ENCODE measurements at places on chromosomes 13 and 19.

GRCh38 chr13:53562419-53562818 is 533.8 kb downstream of the OLFM4 start:
- no peak for DNase-seq

DNA sequence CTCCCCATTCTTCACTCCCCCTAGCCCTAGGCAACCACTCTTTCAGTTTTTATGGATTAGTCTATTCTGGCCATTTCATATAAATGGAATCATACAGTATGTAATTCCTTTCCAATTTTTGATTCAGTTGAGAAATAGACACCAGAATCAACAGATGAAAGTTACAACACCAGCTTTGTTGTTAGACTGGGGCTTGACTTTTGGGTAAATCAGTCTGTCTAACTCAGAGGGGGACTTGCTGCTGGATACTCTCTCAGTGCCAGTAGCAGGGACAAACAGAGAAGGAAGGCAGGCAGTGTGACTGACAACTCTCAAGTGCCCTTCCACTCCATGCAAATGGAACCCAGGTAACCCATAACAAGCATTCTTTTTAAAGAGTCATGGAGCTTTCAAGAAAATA is 40.7 kb downstream of the CDADC1 start:
- DNase-seq = no peak

- DNase-seq = no peak
Observed at GRCh38 chr19:41303954-41304353, 6.0 kb upstream of the CCDC97 start.

GRCh38 chr13:42497798-42498197 is 76.2 kb upstream of the TNFSF11 start:
- no peak for DNase-seq

GRCh38 chr13:31090961-31091624 is 70.6 kb downstream of the HSPH1 start:
- DNase-seq = no peak

DNA sequence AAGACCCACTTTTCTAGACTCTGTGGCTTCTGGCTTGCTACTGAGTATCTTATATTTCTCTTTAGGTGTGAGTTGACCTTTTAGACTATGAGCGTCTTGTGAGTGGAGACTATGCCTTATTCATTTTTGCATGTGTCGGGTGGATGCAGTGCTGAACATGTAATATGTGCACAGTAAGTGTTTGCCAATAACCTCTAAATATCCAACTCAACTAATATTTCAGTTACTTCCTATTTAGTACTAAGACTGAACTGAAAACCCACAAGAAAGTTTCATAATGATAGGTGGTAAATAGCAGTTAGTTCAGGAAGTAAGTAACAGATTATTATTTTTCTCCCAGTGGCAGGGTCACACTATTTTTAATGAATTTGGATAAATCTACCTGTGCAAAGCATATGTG is 269.3 kb downstream of the KCNRG start:
- no peak for DNase-seq

GRCh38 chr19:1763648-1764639 is 10.6 kb downstream of the ONECUT3 start:
- no peak for DNase-seq

- DNase-seq = no peak
Observed at GRCh38 chr19:50380751-50381151, 3.4 kb upstream of the POLD1 start.

DNA sequence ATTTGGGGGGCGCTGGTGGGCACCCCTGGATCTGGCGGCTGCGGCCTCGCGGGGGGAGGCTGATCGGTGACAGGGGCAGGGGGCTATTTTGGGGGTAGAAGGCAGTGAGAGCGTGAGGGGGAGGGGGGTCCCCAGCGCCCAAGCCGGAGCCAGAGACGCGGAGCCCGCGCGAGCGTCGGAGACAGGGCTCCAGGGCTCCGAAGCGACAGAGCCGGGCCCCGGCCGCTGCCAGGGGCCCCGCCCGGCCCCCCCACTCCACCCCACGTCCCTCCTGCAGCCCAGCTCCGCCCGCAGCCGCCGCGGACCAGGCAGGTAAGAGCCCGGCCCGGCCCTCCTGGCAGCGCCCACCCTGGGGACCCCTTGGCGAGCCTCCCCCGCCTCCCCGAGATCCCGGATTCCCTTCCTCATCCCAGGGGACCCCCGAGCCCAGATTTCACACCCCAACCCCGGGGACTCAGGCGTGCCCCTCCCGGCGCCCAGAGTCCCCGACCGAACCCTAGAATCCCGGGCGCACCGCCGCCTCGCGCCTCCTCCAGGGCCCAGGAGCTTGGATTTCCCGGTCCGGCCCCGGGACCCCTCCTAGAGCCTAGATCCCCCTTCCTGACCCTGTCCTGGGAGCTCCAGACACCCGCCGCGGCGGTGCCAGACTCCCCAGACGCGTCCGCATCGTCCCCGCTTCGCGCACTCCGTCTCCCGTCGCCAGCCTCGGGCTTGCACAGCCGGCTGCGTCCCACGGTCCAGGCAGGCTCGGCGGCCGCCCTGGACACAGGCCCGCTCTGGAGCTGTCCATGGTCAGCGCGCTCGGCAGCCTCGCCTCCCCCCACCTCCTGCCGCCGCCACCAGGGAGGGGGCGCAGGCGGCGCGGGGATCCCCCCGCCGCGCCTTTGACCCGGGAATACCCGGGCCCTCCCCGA is at the start of gene PPFIA3:
Gene PPFIA3 (plus strand): TSS at position 134 of the 914 bp plus-strand sequence. CDS start 8,330 bp downstream, outside the sequence.
- DNase-seq = no peak

DNA sequence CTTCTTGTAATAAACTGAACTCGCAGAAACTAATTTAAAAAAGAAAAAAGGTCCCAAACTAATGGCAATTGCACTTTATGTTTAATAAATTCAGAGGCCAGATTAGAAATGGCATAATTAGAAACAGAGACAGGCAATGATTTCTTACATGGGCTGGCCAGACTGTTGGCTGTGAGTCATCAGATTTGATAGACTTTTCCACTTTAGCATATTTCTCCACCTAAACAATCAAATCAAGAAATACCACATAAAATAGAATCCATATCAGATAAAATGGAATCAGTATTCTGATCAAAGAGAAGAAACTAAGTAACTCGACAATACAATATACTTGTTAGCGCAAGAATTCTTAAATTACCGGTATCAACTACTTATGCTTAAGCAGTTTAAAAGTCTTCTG is 29.0 kb downstream of the EXOSC8 start:
- no peak for DNase-seq

DNA sequence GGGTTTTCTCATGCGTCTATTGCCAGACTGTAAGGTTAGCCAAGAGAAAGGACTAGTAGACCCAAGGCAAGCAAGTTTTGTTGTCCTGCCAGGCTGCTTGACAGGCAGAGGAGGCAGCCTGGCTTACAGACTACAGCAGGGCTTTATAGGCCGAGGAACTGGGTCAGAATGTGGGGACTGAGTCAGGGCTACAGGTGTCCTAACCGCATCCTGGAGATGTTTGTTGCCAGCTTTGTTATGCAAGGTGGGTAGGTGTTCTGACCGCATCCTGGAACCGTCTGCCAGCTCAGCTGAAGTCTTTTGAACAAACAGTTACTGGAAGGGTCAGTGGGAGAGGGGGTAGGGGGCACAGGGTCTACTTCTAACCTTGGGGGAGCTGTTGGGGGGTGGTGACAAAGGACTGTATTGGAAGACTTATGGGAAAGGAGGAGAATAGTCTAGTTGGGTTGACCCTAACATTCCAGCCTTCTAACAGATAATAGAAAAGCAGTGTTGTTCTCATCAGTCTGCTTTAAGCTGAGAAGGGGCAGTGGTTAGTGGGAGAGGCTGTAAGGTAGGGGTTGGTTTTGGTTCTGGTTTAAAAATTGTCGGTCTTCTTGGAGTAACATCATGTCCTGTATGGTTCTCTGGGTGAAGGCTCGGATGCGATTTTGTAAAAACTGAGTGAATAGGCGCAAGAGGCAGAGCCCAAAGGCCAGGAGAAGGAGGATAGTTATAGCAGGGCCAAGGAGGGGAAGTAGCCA is 913.8 kb upstream of the SLITRK5 start:
- DNase-seq = no peak

DNA sequence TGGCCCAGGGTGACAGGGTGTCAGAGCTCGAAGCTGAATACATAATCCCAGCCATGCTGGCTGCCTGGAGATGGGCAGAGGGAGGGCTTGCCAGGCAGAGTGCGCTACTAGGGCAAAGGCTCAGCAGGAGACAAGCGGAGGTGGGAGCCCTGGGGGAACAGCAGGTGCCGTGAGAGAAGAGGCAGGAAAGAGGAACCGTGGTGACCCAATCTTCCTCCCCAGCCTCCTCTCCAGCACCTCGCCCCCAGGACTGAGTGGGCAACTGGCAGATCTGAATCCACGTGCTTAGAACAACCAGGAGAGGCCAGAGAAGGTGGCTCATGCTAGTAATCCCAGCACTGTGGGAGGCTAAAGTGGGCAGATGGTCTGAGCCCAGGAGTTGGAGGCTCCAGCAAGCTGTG is 11.0 kb upstream of the CCL25 start:
- DNase-seq = no peak

DNA sequence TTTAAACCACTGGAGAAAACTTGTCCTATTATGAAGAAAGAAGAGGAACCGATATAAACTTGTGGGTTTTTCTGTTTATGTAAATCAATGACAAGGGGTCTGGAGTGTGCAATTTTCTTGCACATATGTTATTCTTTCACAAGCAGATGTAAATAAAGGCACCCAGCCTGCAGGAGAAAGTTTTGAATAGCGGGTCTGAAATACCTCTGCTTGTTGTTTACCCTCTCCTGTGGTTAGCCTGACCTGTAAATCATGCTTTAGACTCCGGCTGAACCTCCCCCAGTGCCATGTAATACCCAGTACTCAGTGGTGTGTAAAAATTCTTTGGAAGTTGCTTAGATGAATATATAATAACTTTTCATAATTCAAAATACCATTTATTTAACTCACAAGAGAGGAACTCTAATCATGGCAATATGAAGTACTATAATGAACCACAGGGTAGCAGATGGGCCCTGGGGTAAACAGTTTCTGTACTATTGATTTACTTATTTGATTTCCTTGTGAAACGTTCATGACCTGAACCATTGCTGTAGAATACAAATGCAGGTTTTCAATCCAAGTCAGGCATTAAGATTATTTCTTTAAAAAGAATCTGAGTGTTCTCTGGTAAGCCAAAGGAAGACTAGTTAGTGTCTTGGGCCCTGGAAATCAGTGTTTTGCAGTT is 245.1 kb downstream of the LMO7 start:
- no peak for DNase-seq

DNA sequence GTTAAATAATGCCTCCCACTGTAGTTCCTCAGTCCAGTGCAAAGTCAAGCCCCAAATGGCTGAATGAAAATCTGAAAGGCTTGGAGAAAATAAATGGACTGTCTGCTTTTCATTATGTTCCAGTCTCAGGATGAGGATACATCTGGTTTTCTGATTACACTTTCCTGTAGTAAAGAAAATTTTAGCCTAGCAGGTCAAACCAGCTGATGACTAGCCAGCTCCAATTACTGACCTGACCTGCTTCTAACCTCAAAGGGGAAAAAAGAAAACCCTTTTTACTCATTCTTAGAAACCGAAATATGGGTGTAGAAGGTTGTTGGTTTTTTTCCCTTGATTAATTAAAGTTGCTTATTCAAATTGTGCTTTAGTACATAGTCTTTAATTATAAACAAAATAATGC is 418.4 kb downstream of the EFNB2 start:
- no peak for DNase-seq

DNA sequence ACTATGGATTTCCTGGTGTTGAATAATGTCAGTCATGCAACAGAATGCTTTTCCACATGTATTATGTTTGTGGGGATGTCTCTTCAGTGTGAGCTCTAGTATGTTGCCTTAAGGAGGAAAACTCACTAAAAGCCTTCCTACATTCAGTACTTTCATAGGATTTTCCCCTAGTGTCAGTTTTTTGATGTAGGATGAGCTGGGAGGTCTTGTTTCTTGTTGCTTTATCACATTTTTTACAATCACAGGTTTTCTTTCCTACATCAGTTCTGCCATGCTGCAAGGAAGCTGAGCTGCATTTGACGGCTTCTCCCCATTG is 8.5 kb upstream of the USP29 start:
- no peak for DNase-seq

DNA sequence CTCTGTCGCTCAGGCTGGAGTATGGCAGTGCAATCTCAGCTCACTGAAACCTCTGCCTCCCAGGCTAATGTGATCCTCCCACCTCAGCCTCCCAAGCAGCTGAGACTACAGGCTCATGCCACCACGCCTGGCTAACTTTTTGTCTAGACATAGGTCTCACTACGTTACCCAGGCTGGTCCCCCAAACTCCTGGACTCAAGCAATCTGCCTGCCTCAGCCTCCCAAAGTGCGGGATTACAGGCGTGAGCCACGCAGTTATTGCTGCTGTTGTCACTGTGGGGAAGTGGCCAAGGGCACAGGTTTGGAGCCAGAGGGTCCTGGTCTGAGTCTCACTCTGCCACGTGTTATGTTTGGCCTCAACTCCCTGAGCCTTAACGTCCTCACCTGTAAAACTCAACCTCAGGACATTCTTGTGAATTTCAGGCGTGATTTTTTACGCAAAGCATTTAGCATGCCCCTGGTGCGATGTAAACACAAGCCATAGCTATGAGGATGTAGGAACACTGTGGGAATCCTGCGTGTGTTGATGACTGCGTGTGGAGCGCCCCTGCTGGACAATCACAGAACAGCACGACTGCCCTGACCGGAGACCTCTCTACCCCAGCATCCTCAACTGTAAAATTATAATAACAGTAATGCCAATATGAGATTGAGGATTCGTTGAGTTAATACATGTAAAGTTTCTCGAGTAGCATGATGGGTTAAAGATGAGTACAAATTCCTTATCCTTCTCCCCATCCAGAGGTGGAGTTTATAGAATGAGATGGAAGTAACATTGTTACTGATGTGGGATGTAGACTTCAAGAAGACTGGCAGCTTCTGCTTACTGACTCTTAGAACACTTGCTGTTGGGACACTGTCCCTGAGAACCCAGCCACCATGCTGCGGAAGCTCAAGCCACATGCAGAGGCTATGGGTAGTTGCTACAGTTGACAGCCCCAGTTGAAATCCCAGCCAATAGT is 41.8 kb upstream of the PNMA8B start:
- peak; percentile 43 for DNase-seq

DNA sequence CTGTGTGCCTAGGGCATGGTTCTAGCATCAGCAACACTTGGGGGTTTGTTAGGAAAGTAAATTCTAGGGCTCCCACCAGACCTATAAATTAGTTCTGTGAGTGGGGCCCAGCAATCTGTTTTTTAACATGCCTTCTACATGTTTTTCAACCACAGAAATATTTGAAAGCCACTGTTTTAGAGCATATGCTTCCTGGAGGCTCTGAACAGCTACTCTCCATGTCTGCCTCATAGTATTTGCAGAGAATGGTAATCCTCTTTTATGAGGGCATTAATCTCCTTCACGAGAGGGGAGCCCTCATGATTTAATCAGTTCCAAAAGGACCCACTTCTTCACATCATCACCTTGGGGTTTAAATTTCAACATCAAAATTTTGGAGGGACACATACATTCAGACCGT is 6.0 kb downstream of the SPATA13 start:
- DNase-seq = no peak
